ENCODE measurements at places on chromosomes 3 and 15. TPM values are rescaled to one million over a fixed set of nuclear protein-coding genes. Genes with fewer than 3 reads are reported as not detected.

Gene GOLGA8J
- total RNA-seq = not detected

Gene SMARCC1
- total RNA-seq = 37.6 TPM

Gene UPK1B
- 20.1 TPM for total RNA-seq

Gene ROBO1
- total RNA-seq = 46.1 TPM

Gene ECE2
- total RNA-seq = not detected

Gene SERPINI2
- not detected for total RNA-seq

Gene RBP2
- total RNA-seq = not detected

Gene RNF168
- 24.1 TPM for total RNA-seq

Gene IL1RAP
- total RNA-seq = 72.6 TPM

Gene CEMIP
- total RNA-seq = 1.0 TPM

Gene HCN4
- not detected for total RNA-seq

Gene ALG1L2
- not detected for total RNA-seq

Gene PPIB
- total RNA-seq = 1,042 TPM

Gene ARRDC4
- 5.1 TPM for total RNA-seq

Gene PAQR9
- total RNA-seq = not detected

Gene ALS2CL
- total RNA-seq = 81.4 TPM

Gene DUOX1
- 26.7 TPM for total RNA-seq

Gene PPP1R14D
- not detected for total RNA-seq

Gene PAK6
- total RNA-seq = 20.3 TPM

Gene SIDT1
- 2.3 TPM for total RNA-seq

Gene SNX33
- 16.7 TPM for total RNA-seq

Gene FILIP1L
- total RNA-seq = 2.7 TPM
